LNCaP clone FGC (cell line): ENCODE measurements at places on chromosomes 7 and 10.

DNA sequence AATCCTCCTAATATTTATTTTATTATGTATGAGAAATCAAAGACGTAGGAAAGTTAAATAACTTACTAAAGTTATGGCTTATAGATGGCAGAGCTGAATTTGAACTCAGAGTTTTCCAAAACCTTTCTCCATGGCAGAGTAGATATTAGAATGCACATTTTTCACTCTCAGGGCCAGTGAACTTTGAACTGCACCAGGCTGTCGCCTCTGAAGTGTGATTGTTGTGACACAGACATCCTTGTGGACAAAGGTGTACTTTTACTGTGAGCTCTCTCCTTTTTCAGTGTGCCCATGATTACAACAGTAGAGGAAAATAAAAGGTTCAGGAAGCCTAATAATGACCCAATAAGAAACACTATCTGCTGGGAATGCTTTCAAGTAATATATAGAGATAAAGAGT, 29.1 kb downstream of the TES start:
- DNase-seq, result no peak

GRCh38 chr7:94249631-94250030, 145.1 kb upstream of the COL1A2 start:
- DNase-seq, result no peak

DNA sequence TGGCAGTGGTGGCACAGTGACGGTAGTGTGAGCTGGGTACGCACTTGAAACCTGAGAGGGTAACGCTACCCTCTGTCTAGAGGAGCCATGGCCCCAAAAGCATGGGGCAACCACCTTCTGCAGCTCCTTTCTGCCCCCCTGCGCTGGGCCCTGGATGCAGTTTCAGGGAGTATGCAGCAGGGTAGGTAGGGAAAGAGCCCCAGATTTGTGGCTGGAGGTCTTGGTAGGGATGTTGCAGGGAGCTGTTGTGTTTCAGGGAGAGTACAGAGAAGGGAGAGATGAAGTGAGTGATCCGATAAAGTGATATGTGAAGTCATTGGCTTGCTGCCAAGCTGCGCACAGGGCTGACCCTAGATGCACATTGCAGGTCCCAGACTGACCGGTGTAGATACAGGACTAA, 2.7 kb upstream of the PGAM2 start:
- DNase-seq, result no peak

DNA sequence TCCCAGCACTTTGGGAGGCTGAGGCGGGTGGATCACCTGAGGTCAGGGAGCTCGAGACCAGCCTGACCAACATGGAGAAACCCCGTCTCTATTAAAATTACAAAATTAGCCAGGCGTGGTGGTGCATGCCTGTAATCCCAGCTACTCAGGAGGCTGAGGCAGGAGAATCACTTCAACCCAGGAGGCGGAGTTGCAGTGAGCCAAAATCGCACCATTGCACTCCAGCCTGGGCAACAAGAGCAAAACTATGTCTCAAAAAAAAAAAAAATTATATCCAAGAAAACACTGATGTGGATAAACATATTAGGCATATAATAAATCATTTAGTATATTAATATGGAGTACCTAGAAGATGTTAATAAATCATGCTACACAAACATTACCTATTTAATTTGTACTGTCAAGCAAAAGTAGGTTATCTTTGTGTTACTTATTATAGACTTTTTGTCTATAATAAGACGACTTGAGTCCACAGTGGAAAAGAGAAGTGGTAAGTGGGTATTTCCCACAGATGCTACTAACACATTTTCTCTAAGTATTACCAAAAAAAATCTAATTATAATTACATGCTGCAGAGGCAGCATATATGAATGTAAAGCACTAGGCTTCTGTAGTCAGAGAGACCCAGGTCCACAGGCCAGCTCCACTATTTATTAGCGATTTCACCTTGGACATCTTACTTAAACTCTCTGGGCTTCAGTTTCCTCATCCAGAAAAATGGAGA, 34.5 kb downstream of the DNMBP start:
- DNase-seq, result no peak

DNA sequence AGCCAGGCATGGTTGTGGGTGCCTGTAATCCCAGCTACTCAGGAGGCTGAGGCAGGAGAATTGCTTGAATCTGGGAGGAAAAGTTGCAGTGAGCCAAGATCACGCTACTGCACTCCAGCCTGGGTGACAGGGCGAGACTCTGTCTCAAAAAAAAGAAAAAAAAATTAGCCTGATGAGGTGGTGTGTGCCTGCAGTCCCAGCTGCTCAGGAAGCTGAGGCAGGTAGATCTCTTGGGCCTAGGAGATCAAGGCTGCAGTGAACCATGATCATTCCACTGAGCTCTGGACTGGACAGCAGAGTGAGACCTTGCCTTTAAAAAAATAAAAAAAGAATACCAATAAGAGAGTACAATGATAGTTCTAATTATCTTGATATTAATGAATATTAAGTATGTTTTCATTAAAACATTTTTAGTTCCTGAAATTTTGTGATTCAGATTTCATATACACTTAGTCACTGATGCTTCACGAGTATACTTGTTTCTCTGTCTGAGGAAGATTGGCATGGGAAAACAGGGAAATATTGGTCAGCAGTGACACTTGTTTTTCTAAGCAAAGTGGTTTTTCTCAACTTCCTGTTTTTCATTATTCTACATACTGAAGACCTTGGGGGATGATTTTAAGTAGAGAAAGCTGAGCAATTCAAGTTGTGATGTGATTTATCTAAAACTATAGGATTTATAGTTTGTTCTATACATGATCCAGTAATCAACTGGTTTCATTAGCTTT, 76.8 kb downstream of the ADK start:
- DNase-seq, result no peak
